ENCODE measurements at places on chromosomes 4 and X. TPM values are rescaled to one million over a fixed set of nuclear protein-coding genes. Genes with fewer than 3 reads are reported as not detected.

The MAGEA2 gene
- not detected for total RNA-seq

GRCh38 chr4:85790582-85790981, 315.6 kb downstream of the ARHGAP24 start:
- no peaks in the 10 kb centered on the region for H3K4me1 ChIP-seq
- H3K4me3 ChIP-seq, result no peak overlapping the region
- no peaks in the 10 kb centered on the region for H3K36me3 ChIP-seq
- DNase-seq, result no peak
- H3K27ac ChIP-seq, result no peak overlapping the region

DNA sequence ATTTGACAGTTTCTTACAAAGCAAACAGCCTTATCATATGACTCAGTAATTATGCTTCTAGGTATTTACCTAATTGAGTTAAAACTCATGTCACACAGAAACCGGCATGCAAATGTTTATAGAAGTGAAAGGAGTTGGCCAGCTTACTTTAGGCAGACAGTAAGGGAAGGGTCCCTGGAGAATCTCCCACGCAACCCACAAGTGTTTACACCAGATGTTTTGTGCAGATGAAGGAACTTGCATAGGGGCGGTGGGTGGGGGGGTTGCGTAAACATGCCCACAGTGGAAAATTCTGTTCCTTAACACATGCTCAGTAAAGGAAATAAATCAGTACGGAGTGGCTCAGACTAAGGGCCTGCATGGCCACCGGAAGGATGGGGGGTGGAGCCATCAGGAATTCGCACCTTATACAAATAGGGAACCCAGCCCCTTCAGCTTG, 330.5 kb upstream of the AADAT start:
- H3K27ac ChIP-seq, result no peak overlapping the region
- H3K4me3 ChIP-seq, result no peak overlapping the region
- H3K27me3 ChIP-seq, result no peaks in the 10 kb centered on the region

GRCh38 chr4:183360161-183360919, 38.1 kb upstream of the CLDN24 start:
- DNase-seq, result no peak
- H3K27me3 ChIP-seq, result no peaks in the 10 kb centered on the region
- no peaks in the 10 kb centered on the region for H3K4me1 ChIP-seq
- no peaks in the 10 kb centered on the region for H3K36me3 ChIP-seq
- H3K27ac ChIP-seq, result no peak overlapping the region

DNA sequence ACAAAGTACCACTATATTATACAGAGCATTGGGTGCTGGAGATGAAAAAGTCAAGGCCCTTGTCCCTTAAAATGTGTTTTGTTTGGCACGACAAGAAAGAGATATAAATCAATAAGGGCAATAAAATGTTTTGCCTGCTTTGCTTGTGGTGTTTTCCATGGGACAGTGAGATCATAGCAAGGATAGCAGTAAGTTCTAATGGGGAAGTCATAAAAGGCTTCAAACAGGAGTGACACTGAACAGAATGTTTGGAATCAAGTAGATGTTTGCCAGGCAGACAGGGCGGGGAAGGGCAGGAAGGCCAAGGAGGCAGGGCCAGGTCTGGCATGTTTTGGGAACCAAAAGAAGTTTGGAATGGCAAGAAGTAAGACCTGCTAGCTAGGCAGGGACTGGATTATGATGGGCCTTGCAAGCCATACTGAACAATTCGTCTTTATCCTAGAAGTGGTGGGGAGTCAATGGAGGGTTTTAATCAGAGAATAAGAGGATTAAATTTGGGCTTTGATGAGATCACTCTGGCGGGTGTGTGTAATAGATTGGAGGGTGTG, 16.4 kb downstream of the FGF2 start:
- H3K4me1 ChIP-seq, result no peaks in the 10 kb centered on the region
- H3K27ac ChIP-seq, result no peak overlapping the region
- no peaks in the 10 kb centered on the region for H3K36me3 ChIP-seq
- no peak overlapping the region for H3K4me3 ChIP-seq

- peaks cover 4% of the 10 kb centered on the region for H3K4me1 ChIP-seq
- H3K27ac ChIP-seq, result no peak overlapping the region
- H3K36me3 ChIP-seq, result no peaks in the 10 kb centered on the region
- no peak overlapping the region for H3K4me3 ChIP-seq
- H3K27me3 ChIP-seq, result no peaks in the 10 kb centered on the region
Observed at GRCh38 chr4:152478461-152479237, 57.2 kb downstream of the FBXW7 start.

DNA sequence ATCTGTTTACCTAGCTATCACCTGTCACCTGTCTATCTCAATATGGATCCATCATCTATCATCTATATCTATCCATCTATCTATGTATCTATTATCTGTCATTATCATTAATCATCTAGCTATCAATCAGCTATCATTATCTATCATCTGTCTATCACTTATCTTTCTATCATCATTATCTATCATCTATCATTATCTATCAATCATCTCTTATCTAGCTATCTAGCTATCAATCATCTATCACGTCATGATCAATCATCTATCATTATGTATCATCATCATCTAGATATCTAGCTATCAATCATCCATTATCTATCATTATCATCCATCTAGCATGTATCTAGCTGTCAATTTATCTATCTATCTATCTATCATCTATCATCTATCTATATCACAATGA, 7.9 kb downstream of the ARSD start:
- DNase-seq, result no peak
- no peaks in the 10 kb centered on the region for H3K4me1 ChIP-seq
- H3K36me3 ChIP-seq, result no peaks in the 10 kb centered on the region
- no peak overlapping the region for H3K4me3 ChIP-seq
- no peaks in the 10 kb centered on the region for H3K27me3 ChIP-seq
